NCI-H2171 treated with DMSO at 0.1 percent for 48 hours (cell line): ENCODE measurements at places on chromosomes 1 and 21.
A peak's percentile ranks its signal among the peaks of the same experiment; 100 is the strongest.

- DNase-seq = no peak
Observed at GRCh38 chr21:46355161-46356004, 31.4 kb downstream of the PCNT start.

- no peak for DNase-seq
Observed at GRCh38 chr1:151949371-151950193, 40.3 kb upstream of the THEM4 start.

DNA sequence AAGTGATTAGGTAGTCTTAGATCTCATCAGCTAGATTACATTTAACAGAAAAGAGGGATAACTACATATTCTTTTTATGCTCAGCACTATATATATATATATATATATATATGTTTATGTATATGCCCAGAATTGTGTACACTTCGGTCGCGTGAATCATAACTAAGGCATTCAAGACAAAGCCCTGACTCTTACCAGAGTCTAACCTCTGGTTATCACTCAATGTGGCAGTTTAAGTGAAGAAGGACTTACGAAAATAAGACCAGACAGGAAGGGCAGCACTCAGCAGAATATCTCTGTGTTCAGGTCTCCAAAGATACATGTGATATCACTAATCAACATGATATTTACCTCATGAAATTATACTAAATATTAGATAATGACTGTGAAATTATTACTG lies 1326.7 kb downstream of the MRPL39 start:
- no peak for DNase-seq

- DNase-seq = no peak
Observed at GRCh38 chr1:175133673-175134435, 58.7 kb downstream of the KIAA0040 start.

- no peak for DNase-seq
Observed at GRCh38 chr1:26785611-26786436, 1.9 kb upstream of the PIGV start.

- no peak for DNase-seq
Observed at GRCh38 chr1:241551759-241552638, 19.8 kb downstream of the KMO start.

GRCh38 chr21:16468184-16468583 lies 738.4 kb downstream of the USP25 start:
- DNase-seq = no peak

- DNase-seq = no peak
Observed at GRCh38 chr1:230139315-230139714, 72.3 kb downstream of the GALNT2 start.

- DNase-seq = peak; percentile 48
Observed at GRCh38 chr21:44370027-44370735, 16.8 kb downstream of the TRPM2 start.

GRCh38 chr1:147541672-147542568 lies 619 bp downstream of the BCL9 start:
- DNase-seq = no peak

DNA sequence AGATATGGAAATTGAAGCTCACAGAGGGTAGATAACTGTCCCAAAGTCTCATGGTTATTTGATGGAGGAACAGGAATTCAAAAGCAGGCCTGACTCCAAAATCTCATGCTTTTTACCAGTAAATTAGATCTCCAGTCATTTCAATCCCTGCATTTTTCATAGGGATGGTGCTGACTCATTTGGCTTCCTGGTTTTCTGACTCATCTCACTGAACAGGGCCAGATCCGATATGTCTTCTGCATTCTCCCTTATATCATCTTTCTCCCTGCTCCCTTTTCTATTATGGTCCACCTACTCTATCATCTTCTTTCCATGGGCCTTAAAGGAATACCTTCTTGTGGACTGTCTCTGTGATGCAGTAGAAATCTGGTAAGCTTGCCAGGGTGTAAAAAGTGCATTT lies 187.2 kb downstream of the FGGY start:
- DNase-seq = no peak

- no peak for DNase-seq
Observed at GRCh38 chr1:6123083-6123482, 57.0 kb downstream of the CHD5 start.

DNA sequence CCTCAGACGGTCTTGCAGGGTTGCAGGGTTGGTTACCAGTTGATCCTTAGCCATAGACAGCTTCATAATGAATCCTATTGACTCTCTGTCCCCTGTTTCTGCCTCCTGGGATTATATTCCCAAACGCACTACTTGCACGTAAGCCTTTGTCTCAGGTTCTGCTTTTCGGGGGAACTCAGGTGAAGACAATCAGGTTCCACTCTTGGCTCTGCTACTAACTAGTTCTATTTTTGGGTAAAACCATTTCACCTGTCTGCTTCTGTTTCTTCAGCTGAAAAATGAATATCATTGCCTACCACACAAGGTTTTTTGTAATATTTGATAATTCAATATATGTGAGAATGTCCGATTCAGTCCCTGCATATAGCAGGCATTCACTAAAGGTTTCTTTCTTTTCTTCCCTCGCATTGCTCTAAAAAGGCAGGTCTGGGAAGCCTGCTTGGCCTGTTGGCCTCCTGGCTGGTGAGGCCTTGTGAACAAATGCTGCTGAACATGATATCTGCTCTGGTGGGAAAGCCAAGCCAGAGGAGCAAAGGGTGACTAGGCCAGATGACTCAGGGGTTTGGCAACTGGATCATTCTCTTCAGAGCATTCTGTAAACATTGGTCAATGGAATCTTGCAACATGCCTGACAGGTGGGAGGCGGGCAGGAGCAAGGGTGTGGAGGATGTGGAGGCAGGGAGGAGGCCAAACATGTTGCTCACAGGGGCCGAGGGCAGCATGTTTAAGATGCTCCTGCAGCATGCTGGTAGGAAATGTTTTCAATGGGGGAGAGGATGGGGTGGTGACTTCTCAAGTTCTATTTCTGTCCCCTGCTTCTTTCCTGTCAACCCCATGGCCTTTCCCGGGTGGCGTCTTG lies 23.8 kb downstream of the IER5 start:
- DNase-seq = no peak

DNA sequence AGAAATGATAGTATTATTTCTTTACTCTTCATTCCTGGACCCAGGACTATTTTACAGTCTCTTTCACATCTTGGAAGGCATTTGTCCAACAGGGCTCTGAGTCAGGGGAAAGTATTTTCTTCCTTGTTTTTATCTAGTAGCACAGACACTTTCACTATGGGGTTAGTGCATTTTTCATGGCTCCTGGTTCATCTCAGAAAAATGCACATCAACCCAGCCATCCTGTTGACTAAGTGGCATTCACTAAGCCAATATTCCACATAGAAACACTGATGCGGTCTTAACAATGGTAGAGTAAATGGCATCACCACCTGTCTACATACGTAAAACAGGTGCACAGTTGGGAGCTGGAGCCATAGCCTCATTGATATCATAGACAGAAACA lies 87.4 kb upstream of the C1orf21 start:
- peak; percentile 94 for DNase-seq

GRCh38 chr21:33268737-33269441 lies 2.7 kb downstream of the IL10RB start:
- DNase-seq = peak; percentile 75

DNA sequence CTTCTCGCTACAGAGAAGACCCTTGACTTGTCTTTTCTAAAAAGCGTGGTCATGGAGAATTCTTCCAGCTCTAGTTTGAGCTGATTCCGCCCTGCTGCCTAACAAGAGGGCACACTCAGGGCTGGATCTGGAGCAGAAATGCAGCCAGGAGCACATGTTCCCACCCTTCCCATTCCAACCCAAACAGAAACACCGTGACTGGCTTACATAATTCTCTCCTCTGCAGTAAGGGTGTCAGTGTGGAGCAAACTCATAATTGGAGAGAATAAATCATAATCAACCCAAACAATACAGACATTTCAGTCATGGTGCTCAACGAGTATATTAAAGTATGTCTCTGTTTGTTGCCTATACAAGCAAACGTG lies 34.5 kb downstream of the CTNNBIP1 start:
- no peak for DNase-seq

DNA sequence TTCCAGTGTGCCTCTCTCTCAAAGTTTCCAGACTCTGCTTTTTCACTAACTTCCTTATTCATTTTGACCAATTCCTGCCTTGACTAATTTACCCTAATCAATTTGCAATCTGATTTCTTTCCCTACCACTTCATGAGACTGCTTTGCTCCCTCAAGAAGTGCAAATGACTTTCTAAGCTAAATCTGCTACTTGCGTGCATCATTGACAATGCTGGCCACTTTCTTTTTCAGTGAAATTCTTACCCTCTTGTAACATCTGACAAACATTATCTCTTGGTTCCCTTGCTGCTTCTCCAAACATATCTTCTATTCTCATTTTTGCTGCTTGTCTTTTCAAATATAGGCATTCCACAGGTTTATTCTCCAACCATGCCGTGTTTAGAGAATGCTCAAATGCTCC lies 659.9 kb downstream of the USP25 start:
- DNase-seq = no peak

GRCh38 chr1:226121587-226122400 lies 59.3 kb downstream of the H3-3A start:
- peak; percentile 73 for DNase-seq

DNA sequence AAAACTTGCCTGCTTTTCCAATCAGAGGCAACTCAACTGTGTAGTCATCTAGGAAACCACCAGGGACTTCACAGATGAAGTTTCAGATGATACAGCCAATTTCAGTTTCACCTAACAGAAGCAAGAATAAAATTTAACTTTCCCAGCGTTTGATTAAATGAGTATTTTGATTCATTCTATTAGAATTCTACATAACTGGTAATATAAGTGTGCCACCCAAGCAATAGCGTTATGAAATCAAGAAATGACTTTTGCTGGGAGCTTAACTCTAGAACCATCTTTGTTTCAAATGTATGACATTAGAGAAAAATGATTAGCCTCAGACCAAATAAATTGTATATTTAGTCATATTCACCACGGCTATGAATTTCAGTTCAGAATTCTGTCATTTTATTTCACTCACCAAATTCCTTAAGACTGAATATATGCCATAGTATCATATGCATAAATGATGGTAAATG lies 239.3 kb downstream of the NRIP1 start:
- DNase-seq = no peak

DNA sequence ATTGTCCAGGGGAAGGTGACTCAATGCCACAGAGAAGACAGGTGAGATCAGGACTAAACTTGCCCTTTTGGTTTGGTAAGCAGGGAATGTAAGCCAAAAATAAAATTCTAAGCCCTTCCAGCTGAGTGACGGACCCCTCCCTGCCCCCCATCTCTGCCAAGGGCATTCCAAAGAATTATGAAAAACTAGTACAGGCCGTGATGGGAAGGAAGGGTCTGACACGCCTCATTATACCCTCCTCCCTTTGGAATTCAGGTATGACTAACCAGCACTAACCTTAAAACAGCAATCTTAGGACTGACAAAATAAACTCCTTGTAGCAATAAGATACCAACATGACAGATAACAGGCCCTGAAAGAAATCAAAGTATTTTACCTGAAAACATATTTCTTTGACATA lies 99.6 kb downstream of the GABPA start:
- no peak for DNase-seq

- DNase-seq = peak; percentile 16
Observed at GRCh38 chr1:198756470-198756869, 117.6 kb downstream of the PTPRC start.

- no peak for DNase-seq
Observed at GRCh38 chr1:6776389-6776788, 8.9 kb upstream of the CAMTA1 start.

DNA sequence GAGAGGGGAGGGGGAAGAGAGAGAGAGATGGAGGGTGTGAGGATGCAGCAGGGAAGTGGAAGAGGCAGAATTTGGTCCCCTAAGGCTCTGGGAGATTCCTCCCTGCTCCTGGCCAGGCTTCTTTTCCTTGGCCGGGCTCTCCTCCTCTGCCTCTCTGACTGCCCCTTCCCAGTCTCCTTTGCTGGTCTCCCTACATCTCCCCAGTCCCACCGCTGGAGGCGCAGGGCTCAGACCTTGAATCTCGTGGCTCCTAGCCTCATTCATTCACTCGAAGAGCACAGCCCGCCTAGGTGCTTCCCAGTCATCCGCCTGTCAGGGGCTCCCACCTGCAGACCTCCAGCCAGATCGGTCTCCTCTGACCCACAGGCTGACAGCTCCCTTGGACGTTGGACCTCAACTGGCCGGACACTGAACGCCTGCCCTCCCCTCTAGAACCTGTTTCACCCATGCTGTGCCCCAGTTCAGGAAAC lies 76.5 kb downstream of the VWA5B1 start:
- DNase-seq = no peak

DNA sequence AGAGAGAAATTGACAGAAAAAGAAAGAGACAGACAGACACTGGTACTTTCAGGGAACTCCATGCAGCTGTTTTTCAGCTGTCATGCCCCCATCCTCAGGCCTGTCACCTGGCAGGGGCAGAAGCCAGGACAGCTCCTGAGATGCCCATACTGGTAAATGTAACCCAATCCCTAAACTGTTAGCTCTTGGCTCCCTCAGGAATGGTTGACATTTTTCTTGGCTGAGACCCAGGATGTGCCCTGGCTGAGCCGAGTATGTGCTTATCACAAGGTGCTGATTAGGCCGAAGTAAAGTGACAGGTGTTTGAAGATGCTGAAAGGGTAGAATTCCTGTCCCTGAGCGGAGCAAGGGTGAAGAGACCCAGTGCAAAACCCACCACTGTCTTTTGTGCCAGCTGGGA lies 50.7 kb downstream of the PGM1 start:
- DNase-seq = peak; percentile 99

DNA sequence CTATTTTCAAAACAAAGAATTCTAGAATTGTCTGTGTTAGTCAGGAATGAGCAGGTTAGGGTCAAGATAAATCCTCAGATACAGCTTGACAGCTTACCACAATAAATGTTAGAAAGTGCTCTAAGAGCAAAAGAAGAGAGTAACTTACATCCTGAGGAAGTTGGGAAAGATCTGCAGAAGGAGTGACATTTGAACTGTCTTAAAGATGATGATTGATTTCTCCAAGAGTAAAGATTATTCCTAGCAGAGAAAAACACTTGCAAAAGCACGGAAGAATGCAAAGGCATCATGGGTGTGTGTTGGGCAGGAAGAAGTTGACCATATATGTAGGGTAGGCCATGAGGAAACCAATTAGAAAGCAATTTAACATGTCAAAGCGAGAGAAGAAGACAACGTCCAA lies 175.4 kb downstream of the LRRC7 start:
- no peak for DNase-seq

DNA sequence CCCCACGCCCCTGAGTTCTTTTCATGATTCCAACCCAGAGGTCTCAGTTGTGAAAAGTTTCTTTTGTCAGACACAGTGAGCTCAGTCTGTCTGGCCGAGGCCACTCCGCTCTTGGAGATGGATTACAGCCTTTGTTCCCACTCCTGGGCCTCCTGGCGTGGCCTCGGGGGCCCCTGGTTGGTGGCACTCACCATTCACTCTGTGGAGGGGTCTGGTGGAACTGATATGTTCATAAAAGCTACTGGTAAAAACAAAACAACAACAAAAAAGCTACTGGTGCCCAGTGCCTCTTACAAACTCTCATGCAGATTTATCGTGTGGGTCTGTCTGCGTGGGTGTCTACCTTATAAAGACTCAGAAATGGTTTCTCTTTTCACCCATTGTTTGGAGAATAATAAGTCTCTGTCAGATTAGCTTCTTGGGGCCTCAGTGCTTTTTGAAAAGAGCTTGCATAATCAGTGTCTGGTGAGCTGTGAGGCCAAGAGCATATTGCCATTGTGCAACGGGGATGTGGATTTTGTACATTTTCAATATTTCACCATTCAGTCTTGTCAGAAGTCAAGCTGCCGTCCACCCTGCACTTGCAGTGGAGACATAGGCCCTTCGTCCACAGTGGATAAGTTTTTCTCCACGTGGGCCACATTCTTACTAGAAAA lies 86.7 kb downstream of the GALNT2 start:
- no peak for DNase-seq

GRCh38 chr1:93908394-93909145 lies 660 bp downstream of the GCLM start:
- DNase-seq = peak; percentile 2

- DNase-seq = no peak
Observed at GRCh38 chr1:36387141-36387949, 1.6 kb upstream of the STK40 start.
